ENCODE measurements at places on chromosomes 7 and 10.

GRCh38 chr7:26944501-26945358 lies 80.3 kb upstream of the SKAP2 start:
- no peak for DNase-seq

DNA sequence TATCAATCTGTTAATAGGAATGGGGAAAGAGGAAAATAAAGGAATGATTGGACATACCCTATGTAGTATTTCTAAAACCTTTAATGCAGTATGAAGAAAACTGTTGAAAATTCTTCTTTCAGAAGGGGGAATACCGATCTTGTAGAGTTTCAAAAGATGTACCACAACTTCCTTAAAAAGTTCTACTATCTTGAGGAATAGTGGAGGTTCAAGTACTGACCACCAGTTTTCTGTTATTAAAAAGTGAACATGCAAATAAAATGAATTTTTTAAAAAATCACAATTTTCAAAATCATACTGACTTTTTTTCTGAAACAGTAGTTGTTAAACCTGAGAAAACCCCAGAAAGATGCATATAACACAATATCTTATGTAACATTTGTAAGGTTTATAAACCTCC lies 86.5 kb downstream of the HERC4 start:
- no peak for DNase-seq

- DNase-seq, result no peak
Observed at GRCh38 chr7:18354108-18355085, 141.2 kb upstream of the HDAC9 start.

DNA sequence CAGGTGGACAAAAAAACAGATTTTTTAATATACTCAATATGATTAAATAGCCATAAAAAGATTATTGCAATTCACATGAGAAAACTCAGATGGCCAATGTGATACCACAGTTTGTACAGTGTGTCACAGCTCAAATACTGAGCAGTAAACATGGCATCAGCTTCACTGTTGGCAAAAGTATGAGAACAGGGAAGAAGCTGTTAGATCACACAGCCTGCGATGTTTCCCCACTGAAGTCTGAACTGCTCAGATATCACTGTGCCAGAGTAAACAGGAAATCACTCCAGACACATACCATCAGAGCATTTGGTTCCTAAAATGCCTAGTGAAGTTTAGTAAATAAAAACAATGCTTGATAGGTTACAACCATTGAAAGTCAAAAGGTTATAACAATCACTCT lies 347.8 kb downstream of the ETV1 start:
- DNase-seq, result peak; percentile 26

DNA sequence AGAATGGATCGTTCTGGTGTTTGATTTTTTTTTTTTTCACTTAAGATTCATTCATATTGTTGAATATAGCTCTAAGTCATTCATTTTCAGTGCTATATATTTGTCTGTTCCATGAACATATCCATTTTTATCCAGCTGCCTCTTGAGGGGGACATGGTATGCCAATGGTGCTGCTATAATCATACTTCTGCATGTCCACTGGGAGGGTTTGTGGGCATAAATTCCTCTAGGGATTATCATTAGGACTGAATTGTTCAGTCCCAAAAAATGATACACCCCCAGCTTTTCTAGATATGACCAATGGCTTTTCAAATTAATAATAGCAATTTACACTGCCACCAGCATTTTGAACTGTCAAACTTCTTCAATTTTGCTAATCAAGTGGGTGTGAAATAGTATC lies 41.1 kb downstream of the CAV1 start:
- DNase-seq, result no peak

DNA sequence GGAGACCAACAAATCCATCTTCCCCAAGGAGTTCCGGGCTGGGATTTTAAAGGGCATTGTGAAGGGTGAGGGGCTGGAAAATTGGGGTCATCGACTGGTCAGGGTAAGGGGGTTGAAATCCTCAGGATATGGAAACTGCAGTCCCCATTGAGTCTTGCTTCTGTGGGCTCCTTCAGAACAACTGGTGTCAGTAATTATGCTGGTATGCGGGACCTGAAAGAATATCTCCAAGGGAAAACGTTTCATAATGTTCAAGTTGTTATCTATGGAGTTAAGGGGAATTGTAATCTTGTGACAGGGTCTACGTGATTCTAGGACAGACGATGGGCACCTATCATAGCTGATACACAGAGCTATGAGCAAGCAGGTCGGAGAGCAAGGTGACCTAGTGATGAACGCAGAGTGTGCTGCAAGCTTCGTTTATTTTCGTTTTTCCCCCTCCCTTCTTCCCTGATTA lies 494 bp upstream of the RHBDD2 start:
- no peak for DNase-seq

DNA sequence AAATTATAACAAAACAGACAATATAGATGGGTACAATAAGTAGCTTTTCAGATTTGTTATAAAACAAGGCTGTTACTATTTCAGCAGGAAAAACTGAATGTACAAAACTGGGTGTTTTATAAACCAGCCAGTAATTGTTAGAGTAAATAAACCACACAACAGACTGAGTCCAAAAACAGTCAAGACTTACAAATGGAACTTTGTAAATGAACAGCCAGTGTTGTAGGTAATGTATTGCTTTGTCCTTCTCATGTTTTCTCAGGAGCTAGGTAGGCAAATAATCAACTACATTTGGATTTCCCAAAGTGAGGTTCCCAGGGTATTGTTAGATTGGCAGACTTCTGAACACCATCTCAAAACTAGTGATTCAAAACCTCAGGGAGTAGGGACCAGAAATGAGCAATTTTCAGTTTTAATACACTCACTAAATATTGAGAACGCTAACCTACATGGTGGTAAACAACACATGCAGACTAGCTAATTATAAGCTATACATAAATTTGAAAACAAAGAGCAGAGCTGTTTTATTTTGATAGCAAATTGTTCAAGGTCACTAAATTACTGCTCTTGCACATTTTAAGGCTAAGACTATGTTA lies 36.2 kb downstream of the HERPUD2 start:
- no peak for DNase-seq

- no peak for DNase-seq
Observed at GRCh38 chr10:60735244-60735643, 43.0 kb upstream of the CDK1 start.

DNA sequence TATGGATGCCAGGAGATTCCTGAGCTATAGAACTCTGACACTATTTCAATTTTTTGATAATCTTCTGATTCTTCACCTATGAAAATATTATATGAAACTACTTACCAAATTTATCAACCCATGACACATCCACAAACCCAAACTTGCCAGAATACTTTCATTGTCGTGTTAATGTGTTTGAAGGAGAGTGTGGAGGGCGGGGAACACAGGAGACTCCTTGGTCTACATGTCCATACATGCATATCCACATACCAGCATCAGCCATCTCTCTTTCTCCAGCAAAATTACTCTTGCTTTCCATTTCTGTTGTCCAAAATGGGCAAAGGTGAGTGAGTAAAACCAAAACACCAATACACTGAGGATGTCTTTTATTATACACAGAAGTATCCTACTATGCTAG lies 23.5 kb upstream of the BPGM start:
- DNase-seq, result no peak

DNA sequence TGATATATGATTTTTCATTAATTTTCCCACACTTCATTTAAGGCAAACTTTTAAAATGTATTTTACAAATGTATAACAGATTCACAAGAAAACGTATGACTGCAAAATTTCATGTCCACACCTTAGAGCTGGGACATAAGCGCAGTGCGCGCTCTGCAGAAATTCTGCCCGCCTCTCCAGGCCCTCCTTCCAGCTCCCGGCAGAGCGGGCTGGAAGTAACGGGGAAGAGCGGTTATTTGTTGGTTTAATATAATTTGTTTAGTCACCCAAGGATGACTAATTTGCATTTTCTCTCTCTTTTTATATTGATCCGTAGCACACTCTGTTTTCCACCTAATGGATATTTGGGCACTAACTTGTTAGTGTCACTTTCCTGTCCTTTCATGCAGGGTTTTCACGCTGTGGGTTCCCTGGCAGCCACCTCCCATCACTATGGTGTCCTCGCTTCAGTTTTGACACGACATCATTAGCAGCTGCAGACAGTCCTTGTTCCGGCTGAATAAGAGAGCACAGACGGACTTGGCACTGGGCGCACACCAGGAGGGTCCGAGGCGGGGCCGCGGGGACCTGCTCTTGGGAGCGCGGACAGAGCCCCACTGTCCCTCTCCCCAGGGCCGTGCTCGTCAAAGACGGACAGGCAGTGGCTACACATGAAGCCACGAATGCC lies 129.2 kb upstream of the SEC61G start:
- no peak for DNase-seq

DNA sequence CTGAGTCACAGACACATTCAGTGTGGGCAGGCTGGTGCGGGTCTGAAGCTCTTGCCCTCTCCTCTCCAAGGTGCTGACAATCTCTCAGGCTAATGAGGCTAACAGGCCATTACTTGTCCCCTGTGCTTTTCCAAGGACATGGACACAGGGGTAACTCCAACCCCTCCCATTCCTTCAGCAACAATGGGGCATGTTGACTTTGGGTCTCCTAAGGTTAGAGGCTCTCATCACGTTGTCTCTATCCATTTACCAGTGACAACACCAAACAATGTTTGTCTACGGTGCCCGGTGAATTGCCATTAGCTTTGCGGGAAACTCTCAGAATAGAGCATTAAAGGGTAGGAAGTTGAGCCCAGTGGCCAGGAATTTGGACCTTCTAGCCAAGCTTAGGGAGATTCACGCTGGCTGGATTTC lies 101.6 kb upstream of the TNS3 start:
- DNase-seq, result no peak

DNA sequence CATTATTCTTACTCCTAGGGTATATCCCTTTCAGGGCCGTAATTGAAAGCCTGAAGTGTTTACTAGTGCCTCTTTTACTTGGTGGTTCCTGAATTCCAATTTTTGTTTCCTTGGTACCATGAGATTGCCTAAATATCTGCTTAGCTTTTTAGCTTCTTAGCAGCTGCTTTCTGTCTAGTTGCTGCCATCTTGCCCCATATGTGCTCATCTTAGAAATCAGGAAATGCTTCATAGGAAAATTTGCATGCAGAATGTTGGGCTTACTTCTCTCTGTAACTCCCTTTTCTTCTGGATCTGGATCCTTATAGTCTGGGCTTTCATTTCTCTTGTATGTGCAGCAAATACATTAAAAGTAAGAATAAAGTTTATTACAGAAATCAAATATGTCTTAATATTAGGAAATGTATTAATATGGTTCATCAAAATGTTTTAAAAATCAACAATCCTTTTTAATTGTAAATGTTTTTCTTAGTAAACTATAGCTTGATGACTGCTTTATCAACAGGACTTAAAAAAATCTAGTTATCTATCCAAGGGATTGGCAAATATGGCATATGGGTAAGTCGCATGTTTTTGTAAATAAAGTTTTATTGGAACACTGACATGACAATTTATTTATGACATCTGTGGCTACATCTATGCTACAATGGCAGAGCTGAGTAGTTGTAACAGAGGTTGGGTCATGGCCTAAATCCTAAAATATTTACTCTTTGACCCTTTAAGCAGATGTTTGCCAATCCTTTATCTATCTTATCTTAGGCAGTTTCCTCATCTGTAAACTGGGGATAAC lies 73.5 kb upstream of the CDK6 start:
- DNase-seq, result no peak

DNA sequence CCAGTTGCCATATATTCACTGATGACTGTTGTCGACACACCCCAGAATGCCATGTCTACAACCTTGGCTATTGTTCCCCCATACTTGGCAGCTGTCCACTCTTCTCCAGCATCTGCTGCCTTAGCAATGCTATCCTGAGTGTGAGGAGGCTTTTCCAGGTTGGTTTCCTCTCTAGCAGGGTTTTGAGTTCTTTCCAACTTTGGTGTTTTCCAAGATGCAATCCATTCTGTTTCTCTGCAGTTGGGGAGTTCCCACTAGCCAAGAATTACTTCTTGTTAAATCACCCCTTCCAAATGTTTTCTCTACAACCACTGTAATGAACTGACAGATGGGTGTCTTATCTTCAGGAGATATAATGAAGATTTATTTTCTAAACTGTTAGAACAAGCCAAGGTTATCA lies 617.4 kb downstream of the CCSER2 start:
- DNase-seq, result peak; percentile 87

DNA sequence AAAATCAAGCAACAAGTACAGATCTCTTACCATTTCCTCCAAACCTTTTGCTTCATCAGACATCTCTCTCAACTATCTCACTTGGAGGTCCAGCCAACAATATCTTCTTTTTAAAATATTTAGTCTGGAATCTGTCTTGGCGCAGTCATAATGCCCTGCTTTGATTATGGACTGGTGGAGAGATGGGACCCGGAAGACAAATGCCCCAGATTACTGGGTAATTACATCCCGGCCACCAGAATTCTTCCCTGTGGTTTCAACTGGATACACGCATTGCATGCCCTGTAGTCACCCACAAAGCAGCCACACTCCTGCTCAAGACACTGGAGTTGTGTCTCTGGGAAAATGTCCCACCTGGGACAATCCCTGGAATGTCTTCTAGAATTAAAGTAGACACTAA lies 65.5 kb downstream of the BPGM start:
- no peak for DNase-seq

DNA sequence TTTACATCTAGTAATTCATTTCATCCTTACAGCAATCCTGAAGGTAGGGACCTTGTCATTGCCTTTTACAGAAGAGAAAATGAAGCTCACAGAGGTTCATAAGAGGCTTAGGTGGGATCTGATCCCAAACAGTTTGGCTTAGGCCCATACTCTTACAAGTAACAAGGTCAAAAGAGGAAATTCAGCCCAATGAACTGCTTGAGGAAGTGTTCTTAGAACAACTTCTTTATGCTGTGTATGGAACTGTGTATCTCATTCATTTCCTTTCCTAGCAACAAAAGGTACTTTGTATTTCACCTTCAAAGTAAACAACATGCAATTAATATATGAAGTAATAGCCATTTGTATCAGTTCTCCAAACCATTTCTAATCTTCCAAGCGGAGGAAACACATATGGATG lies 79.3 kb downstream of the AVL9 start:
- no peak for DNase-seq

- no peak for DNase-seq
Observed at GRCh38 chr7:33191340-33191739, 62.0 kb downstream of the BBS9 start.

DNA sequence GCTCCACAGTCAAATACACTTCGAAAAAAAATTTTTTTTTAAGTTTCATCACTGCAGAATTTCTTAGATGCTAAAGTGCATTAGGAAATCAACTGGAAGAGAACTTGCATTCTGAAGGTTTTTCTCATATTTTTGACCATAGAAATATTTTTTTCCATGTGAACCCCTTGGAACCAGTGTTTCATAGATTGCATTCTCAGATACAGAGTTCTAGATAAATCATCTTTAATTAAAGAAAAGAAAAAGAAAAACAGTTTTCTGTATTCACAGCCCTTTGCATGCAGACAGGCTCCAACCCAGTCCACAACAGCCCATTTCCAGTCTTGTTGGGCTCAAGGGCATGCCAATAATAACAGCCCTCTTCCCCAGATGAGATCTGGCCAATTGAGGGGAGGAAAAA lies 75.5 kb upstream of the RPA3 start:
- peak; percentile 21 for DNase-seq

GRCh38 chr10:17506856-17507471 lies 52.6 kb upstream of the ST8SIA6 start:
- DNase-seq, result no peak

All from NCI-H446 (cell line).